ENCODE measurements at places on chromosomes 5 and 9. TPM values are rescaled to one million over a fixed set of nuclear protein-coding genes. Genes with fewer than 3 reads are reported as not detected.
A peak's percentile ranks its signal among the peaks of the same experiment; 100 is the strongest.

GRCh38 chr9:136848393-136849037 is 694 bp upstream of the PHPT1 start:
- peak; percentile 77 for DNase-seq

GRCh38 chr9:36316611-36317317 is 58.5 kb upstream of the GNE start:
- DNase-seq, result no peak

The LRRC70 gene
- total RNA-seq, result 2.4 TPM

DNA sequence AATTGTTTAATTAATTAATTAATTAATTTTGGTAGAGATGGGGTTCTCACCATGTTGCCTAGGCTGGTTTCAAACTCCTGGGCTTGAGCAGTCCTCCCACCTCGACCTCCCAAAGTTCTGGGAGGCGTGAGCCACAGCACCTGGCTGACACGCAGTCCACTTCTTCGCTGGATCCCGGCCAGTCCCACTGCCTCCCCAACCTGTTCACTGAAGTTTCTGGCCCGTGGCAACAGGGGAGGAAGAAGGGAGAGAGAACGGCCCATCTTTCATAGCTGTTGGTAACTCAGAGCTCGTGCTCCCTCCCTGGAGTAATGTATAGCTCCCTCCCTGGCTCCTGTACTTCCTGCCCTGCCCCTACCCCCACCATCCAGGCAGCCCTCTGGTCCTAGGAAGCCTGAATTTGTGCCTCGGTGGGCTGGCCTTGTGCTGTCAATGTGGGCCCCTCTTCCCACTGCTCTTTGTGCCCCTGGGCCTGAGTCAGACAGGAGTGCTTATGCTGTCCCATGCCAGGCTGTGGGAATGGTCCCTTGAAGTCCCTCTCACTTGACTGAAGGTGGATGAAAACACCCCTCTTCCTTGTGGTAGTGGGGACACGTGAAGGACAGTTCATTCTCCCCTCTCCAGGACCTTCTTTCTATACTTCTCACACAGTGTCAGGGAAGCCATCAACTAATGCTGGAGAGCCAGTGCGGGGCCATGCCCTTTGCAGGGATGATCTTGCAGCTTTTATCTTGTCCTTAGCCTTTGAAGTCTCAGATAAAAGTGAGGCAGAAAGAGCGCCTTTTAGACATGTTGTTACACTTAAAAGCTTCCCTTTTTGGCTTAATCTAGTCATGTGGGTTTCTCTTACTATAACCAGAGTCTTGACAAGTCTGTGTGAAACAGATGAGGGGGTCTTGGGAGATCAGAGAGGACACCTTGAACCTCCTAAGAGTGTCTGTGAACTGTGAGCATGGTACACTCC is 38.1 kb downstream of the ANGPTL2 start:
- no peak for DNase-seq

DNA sequence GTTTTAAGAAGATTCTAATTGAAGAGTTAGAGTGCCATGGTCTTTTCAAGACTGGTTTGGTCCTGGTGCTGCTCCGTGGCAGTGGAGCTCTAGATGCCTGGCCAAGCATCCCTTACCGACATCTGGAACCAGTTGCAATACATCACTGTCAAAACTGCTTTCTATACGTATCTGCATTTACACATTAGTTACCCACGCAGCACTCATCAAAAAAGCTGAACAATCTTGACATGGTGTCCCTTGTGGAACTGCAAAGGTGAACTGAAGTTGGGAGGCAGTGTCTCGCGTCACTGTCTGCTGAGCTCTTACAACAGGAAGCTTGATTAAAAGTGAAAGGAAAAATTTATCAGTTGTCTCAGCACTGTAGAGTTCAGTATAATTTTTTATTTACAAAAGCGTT is 82.6 kb downstream of the PBX3 start:
- no peak for DNase-seq

DNA sequence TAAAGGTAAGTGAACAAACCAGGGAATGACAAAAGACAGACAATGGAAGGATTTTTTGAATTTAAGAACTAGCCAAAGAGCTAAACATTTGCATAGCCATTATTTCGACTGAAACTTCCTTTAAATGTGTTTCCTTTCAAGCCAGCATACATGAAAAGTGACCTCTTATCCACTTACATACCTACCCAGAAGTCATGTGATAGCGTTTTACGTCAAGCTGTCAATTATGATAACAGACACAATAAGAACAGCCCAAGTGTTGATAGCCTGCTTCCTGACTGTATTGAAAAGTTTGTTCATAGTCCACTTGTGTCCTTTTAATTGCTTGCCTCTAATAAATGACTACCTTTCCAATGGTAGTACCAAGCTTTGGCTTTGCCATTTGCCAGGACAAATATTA is 206.0 kb downstream of the NFIB start:
- DNase-seq, result no peak

Measured in upper lobe of right lung (tissue), 1 donor.